ENCODE measurements at places on chromosomes 2 and 18. TPM values are rescaled to one million over a fixed set of nuclear protein-coding genes. Genes with fewer than 3 reads are reported as not detected.

Gene ERMN
- 0.27 TPM for total RNA-seq

Gene BOLL
- not detected for total RNA-seq

Gene CFAP210
- 1.5 TPM for total RNA-seq

Gene TNFAIP6
- total RNA-seq, result 0.27 TPM

DNA sequence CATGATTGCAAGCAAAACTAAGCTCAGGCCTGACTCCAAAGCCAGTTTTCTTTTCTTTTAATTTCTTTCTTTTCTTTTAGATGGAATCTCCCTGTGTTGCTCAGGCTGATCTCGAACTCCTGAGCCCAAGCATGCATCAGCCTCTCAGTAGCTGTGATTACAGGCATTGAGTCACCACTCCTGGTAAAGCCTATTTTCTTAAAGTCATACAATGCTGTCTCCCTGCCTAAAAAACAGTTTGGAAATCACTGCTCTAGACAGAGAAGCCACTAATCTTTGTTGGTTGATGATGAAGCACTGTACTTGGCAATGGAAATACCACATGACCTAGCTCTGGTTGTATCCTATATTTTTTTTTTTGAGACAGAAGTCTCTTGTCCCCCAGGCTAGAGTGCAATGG is 33.1 kb upstream of the ZNF532 start:
- no peak for DNase-seq

DNA sequence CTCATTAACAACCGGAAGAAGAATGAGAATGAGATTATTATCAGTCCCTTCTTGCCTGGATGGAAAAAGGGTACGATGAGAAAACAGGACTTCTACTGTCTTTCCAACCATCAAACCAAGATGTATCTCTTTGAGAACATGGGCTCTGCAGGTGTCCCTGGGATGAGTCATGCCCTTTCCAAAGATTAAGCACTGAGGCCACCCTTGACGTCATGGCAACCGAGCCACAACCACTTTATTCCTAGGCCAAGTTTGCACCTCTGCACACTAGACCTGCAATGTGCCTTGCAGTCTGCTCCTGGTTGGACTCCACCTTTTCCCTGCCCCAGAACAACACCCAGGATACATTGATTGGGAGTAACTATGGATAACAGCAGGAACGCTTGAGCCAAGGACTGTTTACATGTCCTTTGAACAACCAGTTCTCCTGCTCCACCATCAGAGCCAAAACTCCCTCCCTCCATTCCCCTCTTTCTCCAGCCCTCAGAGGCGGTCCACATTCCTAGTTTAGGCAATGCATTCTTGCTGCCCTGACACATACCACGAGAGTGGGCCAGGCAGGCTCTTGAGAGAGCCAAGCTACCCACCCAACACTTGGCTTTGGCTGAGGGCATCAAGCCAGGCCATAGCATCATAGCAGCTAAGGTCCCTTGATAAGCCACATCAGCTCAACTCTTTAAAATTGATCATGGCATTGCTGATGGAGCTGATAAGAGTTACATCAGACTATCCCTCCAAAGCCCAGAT is 310.7 kb downstream of the TNS1 start:
- DNase-seq, result no peak

DNA sequence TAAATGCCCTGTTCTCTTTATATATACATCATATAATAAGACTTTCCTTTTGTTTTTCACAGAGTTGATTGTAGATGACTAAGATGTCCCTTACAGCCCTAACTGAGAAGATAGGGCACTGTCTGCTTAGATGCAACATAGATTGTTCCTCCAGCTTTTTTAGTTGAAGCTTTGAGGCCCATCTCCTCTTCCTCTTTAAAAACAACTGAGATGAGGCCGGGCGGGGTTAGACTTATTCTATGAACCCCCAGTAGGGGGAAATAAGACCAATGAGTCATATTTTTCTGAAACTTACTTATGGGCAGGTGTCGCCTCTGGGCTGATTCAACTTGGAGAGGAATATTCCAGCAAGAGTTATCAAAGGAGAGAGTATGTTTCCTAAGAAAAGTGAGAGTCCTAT is 84.6 kb downstream of the FBXO15 start:
- DNase-seq, result no peak

GRCh38 chr2:20030224-20030623 is 17.8 kb upstream of the MATN3 start:
- DNase-seq, result no peak

- no peak for DNase-seq
Observed at GRCh38 chr2:33158482-33159003, 211.8 kb downstream of the LTBP1 start.

GRCh38 chr2:170396799-170397459 is 219.0 kb downstream of the MYO3B start:
- peak; percentile 3 for DNase-seq

DNA sequence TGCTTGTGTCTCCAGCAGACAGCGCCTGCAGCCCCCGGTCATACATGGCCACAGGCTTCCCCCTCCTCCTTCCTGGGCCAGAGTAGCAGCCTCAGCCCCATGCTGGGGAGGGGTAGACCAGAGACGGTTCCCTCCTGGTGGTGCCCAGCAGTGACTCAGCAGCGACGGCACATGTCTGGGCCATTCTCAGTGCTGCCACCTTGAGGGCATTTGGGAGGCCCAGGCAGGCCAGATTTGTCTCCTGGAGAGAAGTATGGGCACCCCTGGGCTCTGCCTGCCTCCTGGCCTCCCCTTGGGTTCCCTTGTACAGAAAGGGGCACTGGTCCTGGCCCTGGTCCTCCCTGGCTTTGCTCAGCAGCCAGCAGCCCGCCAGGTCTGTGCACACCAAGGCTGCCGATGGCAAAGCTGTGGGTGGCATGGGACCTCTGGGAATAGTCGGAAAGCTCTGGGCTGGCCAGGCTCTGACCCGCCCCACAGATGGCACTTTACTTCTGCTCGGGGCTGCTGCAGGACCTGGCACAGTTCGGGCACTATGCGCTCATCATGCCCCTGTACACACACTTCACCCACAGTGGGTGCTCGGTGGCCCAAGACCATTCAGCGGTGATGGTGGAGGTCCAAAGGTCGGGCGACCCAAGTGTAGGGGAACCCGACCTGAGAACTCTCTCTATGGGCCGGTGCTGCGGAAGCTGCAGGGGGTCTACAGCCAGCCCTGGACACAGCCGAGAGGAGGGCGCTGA is 11.4 kb upstream of the ALPI start:
- DNase-seq, result no peak

GRCh38 chr18:21593540-21594257 is 6.8 kb downstream of the ESCO1 start:
- DNase-seq, result no peak

DNA sequence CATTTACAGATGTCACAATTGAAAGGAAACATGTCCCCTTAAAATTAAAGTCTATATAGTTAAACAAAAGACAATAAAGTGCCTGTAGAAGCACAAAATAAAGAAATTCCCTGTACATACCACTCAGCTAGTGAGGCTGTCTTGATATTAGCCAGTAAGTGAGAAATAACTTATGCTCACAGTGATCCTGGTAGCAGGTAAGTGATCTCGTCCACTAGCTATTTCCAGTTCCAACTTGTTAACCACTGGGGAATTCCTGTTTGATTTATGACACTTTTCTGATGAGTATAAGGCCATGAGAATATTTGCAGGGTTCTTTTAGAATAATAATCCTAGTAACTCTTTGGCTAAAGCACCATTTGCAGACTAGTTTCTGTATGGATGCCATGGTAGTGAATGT is 127.9 kb upstream of the PGAP1 start:
- DNase-seq, result no peak

GRCh38 chr2:177641331-177641730 is 248.8 kb downstream of the AGPS start:
- DNase-seq, result peak; percentile 61

DNA sequence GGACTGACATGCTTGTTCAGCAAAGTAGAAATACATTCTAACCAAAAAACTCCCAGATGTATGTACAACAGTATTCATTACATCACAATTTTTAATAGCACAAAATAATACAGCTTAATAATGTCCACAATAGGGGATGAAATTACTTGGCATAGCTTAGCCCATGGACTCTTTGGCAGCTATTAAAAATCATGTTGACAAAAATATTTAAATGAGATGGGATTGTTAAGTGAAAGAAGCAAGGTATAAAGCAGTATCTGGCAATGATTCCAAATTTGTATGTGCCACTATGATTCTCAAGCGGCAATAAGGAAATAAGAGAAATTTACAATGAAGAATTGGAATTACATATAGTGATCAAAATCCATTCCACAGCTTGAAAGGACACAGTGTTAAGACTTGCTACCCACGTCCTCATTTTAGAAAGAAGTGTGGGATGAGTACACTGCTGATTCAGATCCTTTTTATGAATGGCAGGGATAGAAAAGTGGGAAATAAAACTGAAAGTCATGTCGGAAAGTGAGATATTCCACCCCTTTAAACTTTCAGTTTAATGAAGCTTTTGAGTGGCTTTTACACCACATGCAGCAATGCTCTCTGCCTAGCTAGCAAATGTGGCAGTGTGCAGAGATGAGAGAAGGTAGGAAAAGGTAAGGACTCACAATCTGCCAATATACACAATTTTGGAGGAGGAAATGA is 2.4 kb downstream of the GAREM1 start:
- no peak for DNase-seq
